ENCODE measurements at places on chromosomes 4 and X.

DNA sequence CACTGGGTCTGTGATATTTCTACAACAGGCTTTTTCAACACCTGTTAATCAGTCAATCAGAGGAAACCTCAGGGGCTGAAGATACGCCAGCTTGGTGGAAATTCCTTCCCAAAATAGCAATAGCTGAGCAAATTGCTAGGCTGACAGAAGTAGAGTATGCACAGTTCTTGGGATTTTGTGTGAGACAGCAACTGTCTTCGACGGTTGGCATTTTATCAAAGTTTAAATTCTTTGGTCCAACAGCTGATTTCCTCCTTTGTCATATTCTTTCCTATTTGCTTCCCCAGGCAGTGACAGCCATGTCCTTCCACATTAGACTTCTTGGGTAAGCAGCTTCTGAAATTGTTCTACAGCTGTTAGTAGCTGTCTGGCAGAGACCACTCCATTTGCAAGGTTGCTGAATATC, 8.0 kb upstream of the PALLD start:
- no peak for DNase-seq

DNA sequence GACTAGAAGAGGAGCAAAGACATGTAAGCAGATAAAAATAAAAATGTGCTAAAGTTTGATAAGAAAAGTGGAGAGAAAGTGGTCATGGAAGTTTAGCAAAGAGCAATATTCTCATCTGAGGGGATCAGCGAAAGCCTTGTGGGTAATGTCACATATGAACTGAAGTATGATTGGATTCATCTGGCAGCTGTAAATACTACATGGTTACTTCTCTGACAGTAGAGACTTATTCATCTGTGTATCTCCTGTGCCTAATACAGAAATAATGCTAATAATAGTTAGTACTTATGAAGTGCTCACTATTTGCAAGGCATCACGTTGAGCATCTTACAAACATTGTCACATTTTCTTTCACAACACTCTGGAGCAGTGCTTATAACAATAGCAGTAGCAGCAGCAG, 8.9 kb upstream of the IGSF1 start:
- no peak for DNase-seq

DNA sequence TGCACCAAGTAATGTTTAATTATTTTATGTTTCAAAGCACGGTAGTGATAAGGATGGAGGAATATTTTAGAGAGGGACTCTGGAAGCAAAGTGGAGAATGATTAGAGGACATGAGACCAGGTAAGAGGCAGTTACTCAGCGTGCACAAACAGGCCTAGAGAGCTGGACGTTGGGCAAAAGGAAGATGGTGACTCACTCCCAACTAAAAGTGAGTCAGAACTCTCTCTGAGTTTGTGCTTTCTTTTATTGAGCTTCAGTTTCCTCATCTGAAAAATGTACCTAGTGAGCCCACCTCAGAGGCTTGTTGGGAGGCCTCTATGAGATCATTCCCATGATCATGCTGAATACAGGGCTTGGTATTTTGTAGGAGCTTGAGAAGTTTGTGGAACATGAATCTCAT, 1.6 kb upstream of the ZC4H2 start:
- DNase-seq, result no peak

DNA sequence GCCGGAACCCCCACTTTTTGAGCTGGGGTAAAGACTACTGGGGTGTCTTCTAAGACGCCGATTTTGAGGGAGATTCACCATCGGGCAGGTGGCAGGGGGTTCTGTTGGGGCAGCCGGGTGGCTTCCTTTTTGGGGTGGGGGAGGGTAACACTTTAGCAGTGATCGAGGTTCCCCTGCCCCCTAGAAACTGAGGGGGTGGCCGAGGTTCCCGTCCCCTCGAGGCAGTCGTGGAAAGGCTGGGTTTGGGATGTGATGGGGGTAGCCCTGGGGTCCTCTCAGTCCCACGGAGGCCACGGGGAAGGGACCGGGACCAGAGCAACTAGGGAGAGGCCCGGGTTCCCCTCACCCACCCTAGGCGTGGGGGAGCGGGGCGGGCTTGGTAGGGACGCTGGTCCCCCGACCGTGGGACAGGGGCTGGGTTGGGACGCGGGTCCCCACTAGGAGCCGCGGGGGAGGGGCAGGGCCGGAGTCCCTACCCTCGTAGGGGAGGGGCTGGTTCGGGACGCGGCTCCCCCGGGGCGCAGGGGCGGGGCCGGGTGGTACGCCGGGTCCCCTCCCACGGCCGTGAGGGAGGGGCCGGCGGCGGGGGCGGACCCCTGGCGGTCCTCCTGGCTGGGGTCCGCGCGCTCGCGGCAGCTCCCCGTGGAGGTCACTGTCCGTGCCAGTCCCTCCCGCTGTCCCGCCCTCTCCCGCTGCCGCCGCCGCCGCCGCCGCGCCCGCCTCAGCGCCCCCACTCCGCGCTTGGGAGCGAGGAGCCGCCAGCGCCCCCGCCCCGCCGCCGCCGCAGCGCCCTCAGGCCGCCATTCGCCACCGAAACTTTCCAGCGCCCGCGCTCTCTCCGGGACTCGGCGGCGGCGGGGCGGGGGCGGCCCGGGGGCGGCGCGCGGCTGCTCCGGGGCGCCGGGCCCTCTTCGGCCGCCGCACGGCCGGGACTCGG, at the start of gene TBL1X:
Gene TBL1X (plus strand): TSS at position 624 of the 937 bp plus-strand sequence. CDS start 188,529 bp downstream, outside the sequence.
- peak; percentile 37 for DNase-seq

DNA sequence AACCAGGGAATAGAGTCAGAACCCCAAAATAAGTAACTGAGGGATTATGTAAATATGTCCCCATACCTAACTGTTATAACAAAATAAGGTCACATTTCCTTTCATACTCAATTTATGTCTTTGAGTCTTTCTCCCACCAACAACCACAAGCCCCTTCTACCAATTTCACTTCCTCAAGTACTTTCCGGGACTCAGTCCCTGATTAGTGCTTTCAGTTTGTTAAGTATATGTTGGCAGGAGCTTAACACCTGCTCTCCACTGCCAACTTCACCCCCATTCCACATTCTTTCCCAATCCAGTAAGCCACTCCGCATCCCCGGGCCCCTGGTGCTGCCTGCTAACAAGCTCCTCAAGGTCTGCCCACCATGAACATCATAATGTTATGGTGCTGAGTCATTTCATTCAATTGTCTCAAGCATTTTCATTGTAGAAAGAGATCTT, 71.3 kb upstream of the SPRY1 start:
- no peak for DNase-seq

GRCh38 chr4:155758481-155759371, at the start of gene GUCY1B1:
GUCY1B1 (plus strand) TSS chr4:155759021; CDS start chr4:155759141, 120 bp downstream.
- peak; percentile 40 for DNase-seq

Data from activated CD4-positive, alpha-beta T cell treated with anti-CD3 and anti-CD28 coated beads for 1 hour (primary cell).